ENCODE measurements at places on chromosomes 2 and 18.
A peak's percentile ranks its signal among the peaks of the same experiment; 100 is the strongest.

DNA sequence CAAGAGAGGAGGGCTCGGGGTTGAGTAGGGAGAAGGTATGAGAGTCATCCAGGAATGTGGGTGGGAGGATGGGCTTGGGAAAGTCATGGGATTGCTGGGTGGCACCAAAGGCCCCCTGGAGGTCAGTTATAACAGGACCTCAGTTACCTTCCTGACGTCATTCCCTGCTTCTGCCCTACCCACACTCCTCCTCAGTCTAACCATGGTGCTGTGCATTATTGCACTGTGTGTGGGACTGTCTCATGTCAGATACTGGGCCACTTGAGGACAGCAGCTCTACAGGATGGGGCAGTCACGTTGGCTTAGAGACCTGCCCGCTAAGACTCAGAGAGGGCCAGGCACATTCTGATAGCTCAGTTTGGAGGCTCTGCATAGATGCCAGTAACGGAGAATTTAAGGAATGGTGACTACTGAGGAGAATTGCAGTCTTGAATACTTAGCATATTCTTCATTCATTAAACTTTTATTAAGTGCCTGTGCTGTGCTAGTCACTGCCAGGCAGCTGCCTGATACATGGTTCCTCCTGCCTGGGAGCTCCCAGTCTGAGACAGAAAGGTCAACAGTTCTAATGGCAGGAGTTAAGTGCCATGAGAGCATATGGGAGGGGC lies 90.5 kb downstream of the LAMA3 start:
- DNase-seq = no peak

GRCh38 chr2:144102386-144102785 lies 417.5 kb downstream of the ZEB2 start:
- DNase-seq = no peak

DNA sequence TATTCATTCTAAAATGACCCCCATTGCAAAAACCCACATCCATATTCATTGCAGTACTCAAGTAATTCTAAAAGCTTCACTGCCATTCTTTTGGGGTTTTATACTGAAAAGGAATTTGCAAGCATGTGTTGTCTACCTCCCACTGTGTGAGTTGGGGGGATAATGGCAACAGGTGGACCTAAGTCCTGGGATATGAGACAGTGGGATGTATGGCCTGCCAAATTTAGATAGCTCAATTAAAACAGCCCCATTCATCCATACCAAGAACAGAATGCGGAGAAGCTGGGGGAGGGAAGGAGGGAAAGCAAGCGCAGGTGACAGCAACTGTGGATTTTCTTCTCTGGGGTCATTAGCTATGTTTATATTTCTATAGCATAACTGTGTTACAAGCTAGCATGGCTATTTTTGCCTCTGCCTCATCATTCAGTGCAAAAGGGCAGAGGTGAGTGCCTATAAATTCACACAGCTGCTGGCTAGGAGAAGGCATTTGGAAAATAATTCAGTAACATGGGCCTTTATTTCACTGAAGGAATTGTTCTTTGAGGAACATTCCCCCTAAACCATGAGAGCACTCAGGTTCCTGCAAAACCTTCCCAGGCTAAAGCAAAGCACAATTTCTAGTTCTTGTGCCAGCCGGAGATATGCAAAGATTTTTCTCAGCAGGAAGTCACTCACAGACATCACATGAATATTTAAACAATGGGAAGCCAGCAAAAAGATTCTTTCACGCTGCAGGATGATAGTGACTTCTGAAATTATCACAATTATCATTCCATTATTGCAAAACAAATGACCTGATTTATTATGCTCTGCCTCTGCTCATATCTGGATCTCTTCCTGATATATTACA lies 393.9 kb upstream of the ACVR2A start:
- no peak for DNase-seq

- DNase-seq = no peak
Observed at GRCh38 chr2:155895016-155895415, 437.5 kb downstream of the NR4A2 start.

DNA sequence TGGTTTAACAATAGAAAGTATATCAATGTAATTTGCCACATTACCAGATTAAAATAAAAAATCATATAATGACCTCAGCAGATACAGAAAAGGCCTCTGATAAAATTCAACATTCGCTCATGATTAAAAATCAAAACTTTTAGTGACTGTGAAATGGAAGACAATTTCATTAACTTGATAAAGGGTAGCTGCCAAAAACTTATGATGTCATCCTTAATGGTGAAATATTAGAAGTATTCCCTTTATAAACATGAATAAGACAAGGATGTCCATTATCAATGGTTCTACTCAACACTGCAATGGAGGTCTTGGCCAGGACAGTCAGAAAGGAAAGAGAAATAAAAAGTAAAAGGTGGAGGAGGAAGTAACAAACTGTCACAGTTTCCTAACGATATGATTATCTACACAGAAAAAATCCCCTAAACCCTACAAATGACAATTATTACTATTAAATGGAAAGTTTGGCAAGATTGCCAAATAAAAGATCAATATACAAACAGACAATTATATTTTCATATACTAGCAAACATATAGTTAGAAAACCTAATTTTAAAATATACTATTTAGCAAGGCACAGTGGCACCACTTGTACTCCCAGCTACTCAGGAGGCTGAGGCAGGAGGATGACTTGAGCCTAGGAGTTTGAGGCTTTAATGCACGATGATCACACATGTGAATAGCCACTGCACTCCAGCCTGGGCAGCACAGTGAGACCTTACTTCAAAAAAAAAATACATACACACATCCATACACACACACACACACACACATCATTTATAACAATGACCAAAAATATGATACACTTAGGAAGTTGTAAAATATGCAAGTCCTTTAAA lies 12.8 kb downstream of the METTL8 start:
- no peak for DNase-seq

- peak; percentile 39 for DNase-seq
Observed at GRCh38 chr2:202237787-202238233, 587 bp downstream of the SUMO1 start.

DNA sequence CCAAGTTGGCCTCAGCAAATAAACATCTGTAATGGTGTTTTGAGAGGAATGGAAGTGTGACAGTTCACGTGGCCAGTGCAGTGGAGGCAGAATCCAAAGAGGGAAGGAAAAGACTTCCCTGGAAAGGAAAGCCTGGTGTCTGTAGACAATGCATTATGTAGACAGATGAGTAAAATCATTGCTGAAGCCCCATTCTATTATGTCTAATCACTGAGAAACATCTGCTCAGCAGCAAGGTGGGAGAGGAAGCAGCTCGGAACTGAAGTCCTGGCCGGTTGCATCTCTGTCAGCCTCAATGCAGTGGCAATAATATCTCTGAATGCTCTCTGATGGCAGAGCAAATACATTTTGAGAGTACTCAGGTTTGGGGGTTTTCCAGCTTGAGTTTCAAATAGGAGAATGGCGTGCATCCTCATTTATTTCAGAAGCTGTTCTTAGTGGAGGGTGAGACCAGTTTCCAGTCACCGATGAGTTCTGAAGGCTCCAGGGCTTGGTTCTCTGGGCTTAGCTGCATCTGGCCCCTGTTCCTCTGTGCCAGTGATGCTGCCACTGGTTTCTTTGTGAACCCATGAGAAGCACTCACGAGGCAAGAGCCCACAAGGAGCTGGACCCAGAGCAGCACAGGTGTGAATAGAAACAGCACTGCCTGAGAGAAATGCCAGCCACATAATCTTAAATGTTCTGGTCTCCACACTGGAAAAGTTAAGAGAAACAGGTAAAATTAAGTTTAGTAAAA lies 63.3 kb downstream of the RPIA start:
- peak; percentile 29 for DNase-seq

DNA sequence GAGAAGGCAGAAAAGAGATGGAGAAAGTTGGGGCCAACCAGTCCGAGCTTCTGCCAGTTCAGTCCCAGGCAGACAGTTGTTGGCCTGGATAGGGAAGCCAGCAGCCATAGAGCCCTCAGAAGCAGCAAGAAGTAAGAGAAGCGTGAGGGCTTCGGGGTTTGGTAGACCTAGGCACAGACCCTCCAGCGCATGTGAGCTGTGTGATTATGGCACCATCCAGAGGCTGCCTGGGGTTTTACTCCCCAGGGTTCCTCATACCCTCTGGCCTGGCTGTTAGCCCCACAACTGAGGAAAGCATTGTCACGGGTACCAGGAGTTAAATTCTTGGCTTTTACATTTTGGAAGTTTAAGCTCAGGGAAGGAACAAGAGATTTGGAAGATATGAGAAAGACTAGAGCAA lies 93.7 kb upstream of the RAB6C start:
- peak; percentile 41 for DNase-seq

DNA sequence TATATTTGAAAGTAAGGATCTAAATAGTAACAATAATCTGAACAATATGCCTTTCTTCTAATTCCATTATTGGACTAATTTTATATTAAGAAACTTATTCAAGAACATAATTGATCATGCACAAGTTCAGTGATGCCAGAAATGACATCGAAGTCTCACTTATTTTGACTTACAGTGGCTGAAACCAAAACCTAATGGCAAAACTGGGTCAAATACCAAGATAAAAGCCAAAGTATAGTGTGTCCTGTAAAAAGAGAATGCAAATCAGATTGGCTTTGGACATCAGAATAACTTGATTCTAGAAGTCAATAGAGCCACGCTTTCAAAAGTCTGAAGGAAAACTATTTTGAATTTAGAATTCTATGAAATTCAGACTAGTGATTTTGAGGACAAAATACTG lies 137.2 kb downstream of the FTCDNL1 start:
- no peak for DNase-seq

- DNase-seq = no peak
Observed at GRCh38 chr2:71581026-71581425, 127.7 kb downstream of the DYSF start.

DNA sequence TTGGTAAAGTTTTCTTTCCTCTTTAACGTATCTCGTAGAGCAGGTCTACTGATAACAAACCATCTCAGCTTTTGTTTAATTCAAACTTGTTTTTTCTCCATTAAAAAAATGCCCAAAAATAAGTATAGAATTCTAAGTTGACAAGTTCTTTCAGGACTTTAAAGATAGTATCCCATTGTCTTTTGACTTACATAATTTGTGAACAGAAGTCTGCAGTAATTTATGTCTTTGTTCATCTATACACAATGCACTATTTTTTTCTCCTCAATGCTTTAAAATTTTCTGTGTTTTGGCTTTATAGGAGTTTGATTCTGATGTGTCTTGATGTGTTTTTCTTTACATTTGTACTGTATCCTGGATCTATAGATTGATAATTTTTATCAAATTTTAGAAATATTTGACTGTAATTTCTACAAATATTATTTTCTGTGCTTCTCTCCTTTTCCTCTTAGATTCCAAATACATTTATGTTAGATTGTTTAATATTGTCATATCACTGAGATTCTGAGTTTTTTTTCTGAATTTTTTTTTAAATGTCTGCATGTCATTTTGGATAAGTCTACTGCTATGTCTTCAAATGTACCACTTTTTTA lies 143.3 kb downstream of the FTCDNL1 start:
- DNase-seq = no peak

DNA sequence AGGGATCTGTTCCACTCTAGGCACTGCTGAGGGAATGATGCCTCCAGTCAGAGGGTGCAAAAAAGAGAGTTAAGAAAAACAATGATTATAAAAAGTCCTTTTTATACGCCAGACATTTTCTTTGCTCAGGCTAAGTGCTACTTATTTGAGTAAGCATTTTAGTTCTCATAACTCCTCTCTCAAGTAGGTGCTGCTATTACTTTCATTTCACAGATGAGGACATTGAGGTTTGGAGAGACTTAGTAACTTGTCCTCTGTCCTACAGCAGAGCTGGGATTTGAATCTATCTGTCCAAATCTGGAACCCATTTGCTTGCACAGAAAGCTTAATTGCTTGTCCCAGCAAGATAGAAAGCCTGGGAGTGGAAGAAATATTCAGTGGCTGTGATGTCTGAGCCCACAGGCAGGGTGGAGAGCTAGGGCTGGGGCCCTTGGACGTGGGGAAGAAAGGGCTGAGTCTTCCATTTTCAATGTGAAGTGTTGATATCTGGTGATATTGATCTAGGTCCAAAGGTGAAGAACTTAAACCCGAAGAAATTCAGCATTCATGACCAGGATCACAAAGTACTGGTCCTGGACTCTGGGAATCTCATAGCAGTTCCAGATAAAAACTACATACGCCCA lies 5.8 kb downstream of the IL37 start:
- no peak for DNase-seq

DNA sequence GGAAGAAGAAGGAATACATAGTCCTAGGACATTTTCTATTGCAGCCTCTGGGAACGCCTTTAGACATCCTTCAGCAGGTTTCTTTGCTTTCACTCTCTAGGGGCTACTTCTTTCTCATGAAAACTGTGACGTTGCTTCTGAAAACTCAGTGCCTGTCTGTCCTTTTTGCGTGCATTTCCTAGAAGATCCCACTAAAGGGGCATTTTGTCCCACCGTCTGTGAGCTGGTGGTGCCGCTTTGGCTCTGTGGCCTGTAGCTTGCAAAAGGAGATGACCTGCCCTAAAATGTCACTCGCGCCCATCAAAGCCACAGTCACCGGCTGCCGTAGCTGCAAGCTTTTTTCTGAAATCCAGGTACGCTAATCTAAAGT lies 579 bp downstream of the STAT4 start:
- DNase-seq = no peak

GRCh38 chr2:230411570-230412370 lies 4.2 kb upstream of the SP100 start:
- peak; percentile 80 for DNase-seq

GRCh38 chr18:48294899-48295585 lies 114.1 kb downstream of the ZBTB7C start:
- no peak for DNase-seq

GRCh38 chr18:57116598-57117132 lies 30.2 kb upstream of the BOD1L2 start:
- DNase-seq = no peak

GRCh38 chr2:106108351-106108750 lies 85.8 kb downstream of the UXS1 start:
- peak; percentile 32 for DNase-seq

DNA sequence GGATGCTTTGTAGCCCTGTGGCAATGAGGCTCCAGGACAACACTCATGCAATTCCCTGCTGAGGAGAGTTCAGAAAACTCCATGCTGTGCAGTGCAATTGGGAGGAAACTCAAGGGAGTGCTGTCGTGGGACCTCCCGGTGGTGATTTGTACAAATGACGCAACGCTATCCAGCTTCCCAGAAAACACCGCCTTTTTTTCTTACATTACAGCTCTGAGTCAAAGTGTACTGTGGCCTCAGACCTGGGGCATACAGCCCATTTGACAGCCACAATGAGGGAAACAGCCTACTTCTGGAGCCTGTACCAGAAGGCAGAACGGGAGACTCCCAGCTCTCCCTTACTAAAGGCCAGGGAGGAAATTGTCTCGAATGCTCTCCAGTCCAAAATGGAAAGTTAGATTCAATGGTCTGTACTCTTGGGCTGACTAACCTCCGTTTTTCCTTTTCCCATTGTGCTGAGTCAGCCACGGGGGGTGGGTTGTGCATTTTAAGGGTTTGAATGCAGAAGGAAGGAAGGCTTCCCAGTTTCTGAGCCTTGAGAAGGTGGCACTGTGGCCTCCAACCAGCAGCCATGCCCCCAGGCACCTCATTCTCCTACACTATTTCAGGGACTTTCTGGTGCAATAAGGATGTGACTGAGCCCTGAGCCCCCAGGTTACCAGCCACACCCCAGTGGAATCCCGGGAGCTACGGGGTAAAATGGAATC lies 16.4 kb upstream of the CYP1B1 start:
- DNase-seq = no peak
